ENCODE measurements at places on chromosomes 1 and 21.
A peak's percentile ranks its signal among the peaks of the same experiment; 100 is the strongest.

- DNase-seq: no peak
Observed at GRCh38 chr1:182656842-182657397, 27.5 kb downstream of the RGS8 start.

DNA sequence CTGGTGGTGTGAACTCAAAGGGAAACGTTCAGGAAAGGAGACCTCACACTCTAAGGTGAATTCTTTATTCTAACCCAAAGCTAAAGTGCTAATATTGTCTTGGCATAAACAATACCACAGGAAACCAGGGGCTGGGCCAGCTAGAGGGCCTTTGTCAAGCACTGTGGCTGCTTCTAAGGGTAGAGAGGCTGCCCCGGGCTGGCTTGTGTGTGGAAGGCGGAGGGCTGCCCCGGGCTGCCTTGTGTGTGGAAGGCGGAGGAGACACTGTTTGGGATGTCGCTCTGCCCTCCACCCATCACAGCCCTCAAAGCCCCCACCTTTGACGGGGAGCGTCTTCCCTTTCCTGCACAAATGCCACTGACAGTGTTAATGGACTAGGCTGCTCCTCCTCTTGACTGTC lies 216.8 kb downstream of the TOMM20 start:
- no peak for DNase-seq

DNA sequence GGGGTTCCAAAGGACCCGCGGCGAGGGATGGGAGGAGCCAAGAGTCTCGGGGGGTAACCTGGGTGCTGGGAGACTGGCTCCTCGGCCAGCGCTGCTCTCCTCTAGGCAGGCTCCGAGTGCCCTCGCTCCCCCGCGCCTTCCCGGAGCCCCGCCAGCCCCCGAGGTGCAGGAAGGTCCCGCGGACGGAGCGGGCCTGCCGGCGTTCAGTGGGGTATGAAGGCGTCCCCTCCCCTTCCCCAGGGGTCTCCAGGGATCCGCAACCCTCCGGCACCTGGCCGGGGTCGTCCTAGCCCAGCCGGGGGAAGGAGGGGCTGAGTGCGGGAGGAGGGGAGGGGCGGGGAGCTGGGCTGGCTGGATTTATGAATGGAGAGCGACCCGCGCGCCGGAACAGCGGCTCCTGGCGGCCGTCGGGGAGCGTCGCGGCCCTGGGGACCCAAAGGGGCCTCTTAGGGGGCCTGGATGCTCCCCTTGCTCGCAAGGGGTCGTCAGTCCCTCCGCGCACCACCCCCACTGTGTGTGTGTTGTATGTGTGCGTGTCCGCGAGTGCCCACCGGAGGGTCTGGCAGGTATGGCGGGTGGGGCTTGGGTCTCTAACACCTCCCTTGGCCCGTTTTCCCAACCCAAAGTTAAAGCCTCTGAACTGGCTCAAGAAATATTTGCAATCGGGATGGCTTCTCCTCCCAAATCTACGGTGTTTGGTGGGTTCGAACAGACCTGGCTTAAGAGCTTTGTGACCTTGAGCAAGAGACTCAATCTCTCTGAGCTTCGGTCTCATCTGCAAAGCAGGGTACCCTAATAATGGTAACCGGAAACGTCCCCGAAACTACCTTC lies 642 bp downstream of the HCRTR1 start:
- DNase-seq: peak; percentile 67

GRCh38 chr1:81738875-81739274 lies 61.9 kb upstream of the ADGRL2 start:
- no peak for DNase-seq

DNA sequence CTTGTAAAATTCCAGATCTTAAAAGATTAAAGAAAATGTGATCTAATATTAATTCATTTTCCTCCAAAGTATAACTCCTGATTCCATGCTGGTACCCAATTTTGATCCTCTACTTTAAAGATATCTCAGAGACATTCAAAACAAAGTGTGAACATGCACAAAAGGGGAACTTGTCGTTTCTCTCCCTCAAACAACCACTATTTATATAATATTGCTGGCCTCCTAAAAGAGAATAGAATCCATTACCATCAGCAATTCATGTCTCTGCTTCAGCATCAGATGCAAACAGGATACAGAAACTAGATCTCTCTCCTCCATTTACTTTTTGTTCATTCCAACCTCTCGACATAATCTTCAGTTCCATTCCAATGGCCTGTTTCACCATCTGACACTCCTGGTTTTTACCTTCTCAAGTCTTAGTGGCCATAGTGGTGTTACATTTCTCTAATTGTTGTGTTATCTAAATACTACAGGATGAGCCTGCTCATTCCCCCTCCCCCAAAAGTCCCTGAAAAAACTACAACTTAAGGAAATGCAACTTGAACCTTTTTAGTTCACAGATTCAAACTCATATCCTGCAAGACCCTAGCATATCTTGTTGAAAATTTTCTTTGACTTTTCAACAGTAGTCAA lies 4.1 kb downstream of the NRIP1 start:
- peak; percentile 89 for DNase-seq

- DNase-seq: peak; percentile 28
Observed at GRCh38 chr1:207495801-207496792, at the start of gene CR1. Gene CR1 (plus strand): TSS chr1:207496157. CDS start chr1:207496268, 111 bp downstream.

- DNase-seq: no peak
Observed at GRCh38 chr1:243725846-243726245, 124.2 kb downstream of the AKT3 start.

DNA sequence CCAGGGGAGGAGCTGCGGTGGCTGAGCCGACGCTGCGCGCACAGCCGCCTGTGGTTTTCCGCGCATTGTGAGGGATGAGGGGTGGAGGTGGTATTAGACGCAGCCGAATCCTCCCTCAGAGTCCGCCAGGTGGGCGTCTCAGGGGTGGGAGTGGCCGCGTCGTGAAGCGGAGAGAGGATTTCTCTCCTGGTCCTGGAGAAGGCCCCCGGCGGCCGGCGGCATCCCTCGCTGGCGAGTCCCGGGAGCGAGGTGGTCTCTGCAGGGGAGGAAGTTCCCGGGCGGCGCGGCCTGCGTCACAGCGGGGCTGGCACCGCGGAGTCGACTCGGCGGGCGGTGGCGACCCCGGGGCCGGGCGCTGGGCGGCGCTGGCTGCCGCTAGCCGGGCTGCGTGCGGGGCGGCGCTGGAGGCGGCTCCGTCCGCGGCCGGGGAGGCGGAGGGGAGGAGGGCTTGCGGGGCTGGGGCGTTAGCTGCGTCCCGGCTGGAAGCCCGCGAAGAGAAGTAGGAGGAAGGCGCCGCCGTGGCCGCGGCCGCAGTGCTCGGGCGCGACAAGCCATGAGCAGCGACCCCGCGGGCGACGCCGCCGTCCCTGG lies at the start of gene LRRC8C:
Gene LRRC8C, plus strand, starts transcription at position 464 of the 591 bp plus-strand sequence. CDS start 53,354 bp downstream, outside the sequence.
- DNase-seq: peak; percentile 72

- DNase-seq: no peak
Observed at GRCh38 chr1:155913969-155914757, 3.0 kb upstream of the RIT1 start.

DNA sequence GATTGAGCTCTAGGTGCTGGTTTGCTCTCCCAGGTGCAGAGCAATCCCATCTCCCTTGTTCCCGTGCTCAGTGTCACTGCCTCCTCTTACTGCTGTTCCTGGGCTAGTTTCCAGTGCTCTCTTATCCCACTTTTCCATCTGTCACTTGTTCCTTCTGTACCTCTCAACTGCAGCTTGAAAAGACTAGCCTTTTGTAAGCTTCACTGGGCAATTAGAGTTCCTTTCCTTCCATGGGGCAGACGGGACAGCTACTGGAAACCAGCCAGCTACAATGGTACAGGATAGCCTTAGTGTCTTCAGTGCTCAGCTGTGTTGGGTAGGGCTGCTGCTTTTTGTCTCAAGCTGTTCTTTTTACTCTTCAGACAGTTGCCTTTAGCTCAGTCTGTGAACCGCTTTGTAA lies 31.6 kb downstream of the AGT start:
- no peak for DNase-seq

DNA sequence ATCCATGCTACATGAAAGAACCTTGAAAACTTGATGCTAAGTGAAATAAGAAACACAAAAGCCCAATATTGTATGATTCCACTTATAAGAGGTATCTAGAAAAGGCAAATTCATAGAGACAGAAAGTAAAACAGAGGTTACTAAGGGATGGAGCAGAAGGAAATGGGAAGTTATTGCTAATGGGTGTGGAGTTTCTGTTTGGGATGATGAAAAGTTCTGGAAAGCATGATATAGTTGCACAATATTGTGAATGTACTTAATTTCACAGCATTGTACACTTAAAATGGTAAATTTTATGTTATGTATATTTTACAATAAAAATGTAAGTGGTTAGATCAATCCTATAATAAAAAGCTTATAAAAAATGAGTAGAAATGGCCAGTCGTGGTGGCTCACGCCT lies 1.6 kb upstream of the NECAP2 start:
- no peak for DNase-seq

- no peak for DNase-seq
Observed at GRCh38 chr1:65512383-65512782, 91.9 kb downstream of the LEPR start.

DNA sequence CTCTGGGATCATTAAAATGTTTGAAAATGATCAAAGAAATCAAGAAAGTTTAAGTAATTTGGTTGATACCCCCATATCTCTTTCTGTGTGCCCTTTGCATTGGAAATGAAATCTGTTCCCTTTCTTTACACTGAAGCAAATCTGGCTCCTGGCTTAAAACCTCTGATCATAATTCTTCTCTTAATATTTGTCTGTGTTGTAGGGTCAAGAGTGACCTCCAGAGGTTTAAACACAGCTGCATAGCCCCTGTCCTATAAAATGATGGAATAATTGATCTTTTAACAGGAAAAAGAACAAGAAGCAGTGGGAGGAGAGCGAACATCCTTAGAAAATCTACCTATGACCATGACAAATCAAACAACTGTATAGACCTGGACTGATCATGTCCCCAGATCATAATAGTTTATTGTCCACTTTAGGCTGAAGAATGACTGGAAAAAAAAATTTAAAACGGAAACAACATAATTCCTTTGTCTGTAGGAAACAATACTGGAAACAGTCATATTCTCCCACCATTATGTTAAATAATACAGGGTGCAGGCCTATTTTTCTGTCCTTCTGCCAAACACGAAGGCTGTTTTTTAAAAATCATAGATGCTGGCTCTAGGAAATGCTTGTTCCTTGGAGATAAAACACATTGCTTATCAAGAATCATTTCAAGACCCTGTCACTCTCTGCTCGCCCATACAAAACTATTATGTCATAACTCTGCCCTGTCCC lies 184.3 kb downstream of the NEGR1 start:
- no peak for DNase-seq

DNA sequence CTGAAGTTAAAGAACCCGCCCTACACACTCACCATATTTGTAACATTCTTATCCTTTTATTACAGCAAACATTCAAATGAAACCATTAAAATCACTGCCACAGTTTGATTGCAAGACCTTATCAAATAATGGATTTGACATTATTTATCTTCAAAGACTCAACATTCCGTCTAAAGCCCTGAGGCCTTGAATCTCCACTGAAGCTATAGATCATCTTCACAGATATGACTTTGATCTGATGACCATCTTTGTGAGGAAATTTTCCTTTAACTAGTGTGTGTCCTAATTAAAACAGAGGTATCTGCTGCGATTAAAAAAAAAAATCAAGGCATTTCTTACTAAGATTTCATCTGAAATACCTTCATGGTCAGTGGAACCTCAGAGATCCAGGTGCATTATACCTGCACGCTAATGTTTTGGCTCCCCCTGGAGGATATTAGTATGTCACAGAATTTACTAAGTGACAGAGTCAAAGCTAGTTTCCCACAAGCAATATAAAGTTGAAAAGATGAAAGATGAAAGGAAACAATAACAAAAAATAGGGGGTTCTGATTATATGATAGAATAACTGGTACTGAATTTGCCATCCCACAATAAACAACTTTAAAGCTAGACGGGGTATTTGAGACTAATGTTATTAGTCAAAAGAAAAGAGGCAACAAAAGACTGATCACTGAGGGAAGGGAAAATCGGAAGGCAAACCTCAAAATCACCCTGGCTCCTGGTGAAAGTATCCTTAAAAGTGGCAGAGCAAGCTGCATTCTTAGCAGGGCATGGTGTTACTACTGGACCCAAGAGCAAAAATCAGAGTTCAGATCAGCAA lies 923.4 kb downstream of the NCAM2 start:
- peak; percentile 51 for DNase-seq

DNA sequence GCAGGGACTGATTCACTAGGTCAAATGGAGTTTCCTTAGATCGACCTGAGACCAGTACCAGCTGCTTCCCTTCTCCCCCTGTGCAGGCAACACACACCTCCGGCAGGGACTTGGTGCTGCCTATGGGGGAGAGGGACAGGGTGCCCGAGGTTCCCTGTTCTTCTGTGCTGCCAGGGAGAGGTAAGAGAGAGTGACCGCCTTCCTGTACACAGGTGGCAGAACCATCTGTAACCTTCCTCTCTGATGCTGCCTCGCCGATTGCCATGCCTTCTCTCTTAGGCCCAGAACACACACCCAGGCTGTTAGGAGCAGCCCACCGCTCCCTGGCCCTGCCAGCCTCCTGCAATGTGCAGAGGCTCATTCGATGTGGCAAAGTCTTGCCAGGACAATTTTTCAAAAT lies 9.3 kb downstream of the MYOC start:
- no peak for DNase-seq

DNA sequence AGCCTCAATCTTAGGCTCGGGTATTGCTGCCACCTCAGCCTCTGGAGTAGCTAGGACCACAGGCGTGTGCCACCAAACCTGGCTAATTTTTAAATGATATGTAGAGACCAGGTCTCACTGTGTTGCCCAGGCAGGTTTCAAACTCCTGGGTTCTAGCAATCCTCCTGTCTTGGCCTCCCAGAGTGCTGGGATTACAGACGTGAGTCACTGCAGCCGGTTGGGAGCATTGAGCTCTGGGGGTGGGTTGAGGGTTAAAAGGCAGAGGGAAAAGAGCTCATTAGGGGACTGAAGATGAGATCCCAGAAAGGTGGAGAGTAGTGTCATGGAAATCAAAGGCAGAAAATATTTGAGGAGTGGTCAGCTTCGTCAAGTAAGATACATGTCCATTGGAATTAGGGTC lies 7.1 kb downstream of the RAD54L start:
- DNase-seq: peak; percentile 60

DNA sequence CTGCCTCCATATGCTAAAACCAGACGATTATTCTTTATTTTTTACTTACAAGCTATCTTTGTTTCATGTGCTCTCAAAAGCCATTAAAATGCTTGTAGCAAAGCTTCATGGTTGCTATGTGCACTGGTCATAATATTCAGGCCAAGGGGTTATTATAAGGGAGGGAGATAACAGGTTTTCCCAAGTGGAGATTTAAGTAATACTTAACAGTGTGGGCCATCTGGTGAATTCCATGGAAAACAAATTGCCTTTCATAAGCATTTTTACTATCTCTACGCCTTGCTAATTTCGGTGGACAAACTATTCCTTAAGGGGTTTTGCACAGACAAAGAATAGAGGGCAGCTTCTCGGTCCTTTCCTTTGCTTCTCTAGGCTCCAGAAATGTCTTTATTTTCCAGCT lies 137.8 kb downstream of the NUF2 start:
- no peak for DNase-seq

DNA sequence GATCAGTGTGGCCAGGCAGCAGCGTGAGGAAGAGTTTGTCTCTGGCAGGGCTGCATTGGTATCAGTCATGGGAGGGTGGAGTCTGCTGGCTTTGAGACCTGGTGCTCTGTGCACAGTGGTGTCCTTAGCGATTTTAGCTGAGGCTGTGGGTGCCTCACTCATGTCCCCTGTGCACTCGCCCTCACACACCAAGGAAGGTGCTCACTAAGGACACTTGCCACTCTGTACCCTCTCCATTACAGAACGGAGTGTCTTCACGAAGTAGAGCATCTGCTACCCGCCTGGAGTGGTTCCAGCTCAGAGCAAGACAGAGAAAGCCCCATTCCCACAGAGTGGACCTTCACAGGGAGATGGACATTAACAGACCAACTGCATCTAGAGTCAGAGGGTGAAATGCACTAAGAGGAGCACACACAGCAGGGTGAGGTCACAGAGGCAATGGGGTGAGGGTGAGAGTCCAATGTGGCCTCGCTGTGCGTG lies 117.9 kb downstream of the MATN1 start:
- DNase-seq: no peak

GRCh38 chr1:1208713-1209433 lies 2.5 kb upstream of the TNFRSF18 start:
- DNase-seq: no peak
